ENCODE measurements at places on chromosomes 4 and X.

DNA sequence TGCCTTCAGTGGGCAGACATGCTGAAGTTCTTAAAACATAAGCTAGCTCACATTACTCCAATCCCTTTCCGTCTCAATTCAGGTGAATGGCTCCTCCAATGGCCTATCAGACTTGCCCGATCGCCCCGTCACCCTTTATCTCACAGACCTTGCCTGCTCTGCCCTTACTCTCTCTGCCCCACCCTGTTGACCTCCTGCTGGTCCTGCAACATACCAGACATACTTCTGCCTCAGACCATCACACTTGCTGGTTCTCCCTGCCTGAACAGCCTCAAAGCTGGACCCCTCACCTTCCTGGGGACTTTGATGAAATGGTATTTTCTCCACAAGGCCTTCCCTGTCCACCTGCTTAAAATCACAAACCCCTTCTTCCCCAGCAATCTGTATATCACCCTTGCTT is 340.1 kb upstream of the NR3C2 start:
- DNase-seq = no peak

- no peak for DNase-seq
These were observed 2.2 kb upstream of the NKX1-1 start for GRCh38 chr4:1408418-1408817.

- peak; percentile 52 for DNase-seq
These were observed 26.5 kb upstream of the XIAP start for GRCh38 chrX:123833387-123833786.

GRCh38 chr4:20299515-20299914 is 47.8 kb downstream of the SLIT2 start:
- peak; percentile 7 for DNase-seq

- DNase-seq = no peak
These were observed 7.6 kb downstream of the NKX6-1 start for GRCh38 chr4:84491481-84491880.

DNA sequence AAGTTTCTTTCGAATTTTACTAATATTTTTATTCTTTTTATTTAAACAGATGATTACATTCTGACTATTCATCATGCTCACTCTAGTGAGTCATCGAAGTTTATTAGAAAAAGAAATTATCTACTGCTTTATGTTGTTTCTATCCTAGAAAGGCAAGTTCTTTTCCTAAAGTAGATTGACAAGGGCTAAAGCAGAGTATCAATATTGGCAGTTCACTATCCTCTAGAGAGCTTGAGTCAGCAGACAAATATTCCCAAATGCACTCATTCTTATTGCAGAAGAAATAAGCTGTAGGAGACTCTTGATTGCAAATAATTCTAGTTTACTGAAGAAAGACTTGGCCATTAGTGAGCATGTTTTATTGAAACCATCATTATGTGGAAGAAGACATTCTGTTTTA is 911.8 kb downstream of the CENPC start:
- DNase-seq = no peak

GRCh38 chr4:70842761-70843435 is 3.2 kb upstream of the GRSF1 start:
- no peak for DNase-seq

DNA sequence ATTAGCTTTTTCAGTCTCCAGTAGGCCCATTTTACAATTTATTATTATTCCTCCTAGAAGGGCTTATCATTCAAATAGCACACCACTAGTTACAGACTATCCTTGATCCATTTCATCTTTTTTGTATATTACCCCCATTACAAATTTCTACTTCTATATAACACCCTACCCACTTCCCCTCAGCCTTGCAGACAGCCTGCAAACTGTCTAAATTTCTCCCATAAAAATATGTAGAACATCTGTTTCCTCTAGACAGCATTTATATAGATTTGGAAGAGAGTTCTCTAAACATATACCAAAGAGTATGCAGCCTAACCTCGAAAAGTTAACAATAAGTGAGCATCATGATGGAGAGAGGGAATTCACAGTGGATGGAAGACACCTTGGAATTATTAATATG is 30.8 kb downstream of the COMMD8 start:
- DNase-seq = no peak

GRCh38 chr4:6573986-6574746 is 823 bp upstream of the MAN2B2 start:
- no peak for DNase-seq

DNA sequence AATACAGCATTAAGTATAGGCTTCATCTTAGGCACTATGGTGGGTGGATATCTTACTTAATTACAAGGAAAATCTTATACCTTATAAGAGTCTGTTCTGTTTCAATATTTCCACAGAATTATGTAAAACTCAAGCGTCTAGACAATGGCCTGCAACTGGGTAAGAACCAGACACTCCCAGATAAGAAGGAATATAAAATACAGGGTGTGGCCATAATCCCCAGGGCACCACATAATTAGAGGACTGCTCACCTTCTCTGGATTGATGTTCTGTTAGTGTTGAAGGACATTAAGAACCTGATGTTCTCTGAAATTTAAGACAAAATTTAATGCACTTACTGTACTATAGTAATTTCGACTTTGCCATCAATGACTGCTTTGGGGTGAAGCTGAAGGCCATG is 198.2 kb upstream of the ARSJ start:
- peak; percentile 27 for DNase-seq

GRCh38 chrX:130028196-130028595 is 45.8 kb downstream of the BCORL1 start:
- peak; percentile 1 for DNase-seq

- no peak for DNase-seq
These were observed 1.3 kb downstream of the SH3TC1 start for GRCh38 chr4:8200302-8200975.

DNA sequence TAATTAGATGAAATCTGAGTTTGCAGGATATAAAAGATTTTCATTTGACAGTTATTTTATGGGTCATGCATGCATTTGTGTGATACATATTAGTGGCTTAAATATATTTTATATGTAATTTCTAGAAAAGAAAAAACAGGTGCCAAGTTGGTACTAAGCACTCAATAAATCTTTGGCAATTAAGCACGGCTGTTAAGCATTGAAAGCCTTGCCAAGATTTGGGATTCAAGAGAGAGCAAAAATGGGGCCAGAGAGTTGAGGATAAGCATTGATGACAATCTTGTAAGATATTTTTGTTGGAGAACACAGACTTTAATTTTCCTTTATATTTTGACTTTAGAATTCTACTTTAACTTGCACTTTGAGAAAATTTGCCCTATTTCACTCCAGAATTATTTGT is 249.8 kb upstream of the MAD2L1 start:
- no peak for DNase-seq

DNA sequence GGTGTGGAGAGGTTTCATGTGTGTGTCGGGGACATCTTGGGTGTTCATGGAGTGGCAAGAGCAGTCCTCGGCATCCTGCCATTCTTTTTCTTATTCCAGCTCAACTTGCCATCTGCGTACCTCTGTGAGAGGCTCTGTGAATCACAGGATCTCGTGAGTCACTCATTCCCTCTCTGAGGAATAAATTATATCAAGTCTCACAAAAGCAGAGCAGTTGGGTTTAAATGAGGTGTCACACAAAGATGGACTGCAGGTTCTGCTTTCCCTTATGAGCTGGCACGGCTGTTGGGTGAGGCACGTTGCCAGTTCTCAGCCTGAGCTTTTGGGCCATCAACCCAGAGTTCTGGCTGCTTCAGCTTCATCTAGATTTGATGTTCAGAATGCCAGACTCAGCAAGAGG is 6.8 kb upstream of the OCIAD2 start:
- no peak for DNase-seq

DNA sequence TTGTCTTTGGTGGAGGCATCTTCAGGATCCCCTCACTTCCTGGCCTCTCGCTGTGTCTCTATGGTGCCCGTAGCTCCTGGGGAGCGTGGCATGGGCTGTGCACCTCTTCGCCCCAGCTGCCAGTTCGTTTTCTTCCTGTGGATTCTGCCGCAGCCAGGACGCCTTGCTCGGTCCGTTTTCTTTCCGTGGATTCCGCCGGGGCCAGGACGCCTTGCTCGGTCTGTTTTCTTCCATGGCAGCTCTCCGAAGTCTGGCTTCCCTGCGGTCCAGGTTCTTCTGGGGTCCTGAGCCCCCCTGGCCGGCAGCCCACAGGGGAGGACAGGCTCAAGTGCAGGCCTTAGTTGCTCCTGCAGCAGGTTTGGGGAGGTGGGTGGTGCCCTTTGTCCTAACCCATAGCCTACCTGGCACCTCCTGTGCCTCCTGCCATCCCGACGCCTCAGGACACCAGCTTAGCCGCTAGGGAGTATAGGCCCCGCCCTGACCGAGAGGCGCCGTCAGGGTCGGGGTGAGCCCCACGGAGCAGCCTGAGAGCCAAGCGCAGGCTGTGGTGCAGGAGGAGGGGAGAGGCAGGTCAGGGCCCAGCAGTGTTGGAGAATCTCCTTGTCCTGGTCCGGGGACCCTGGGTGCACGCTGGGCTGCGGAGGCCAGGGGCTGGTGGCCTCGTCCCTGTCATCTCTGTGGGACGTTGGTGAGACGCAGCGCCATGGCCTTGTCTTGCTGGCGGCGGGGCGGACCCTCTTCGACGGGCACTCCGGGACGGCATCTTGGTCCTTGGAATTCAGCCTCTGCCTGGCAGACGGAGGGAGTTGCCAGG is 27.1 kb downstream of the UVSSA start:
- no peak for DNase-seq

DNA sequence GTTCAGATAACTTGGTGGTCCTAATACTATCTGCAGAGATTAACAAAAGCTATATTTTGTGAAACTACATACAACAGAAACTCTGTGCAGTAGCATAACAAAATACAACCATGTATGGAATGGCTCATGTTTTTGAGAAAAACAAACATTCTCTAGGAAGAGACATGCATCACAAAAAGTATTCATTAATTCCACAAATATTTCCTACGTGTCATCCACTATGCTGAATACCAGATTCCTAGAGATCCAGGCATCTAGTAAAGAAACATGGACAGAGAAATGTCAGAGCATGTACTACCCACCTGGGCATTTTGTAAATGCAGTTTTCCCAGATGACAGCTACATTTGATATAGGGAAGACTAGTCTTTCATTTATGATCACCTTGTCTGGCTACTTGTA is 248.1 kb downstream of the OPHN1 start:
- no peak for DNase-seq

DNA sequence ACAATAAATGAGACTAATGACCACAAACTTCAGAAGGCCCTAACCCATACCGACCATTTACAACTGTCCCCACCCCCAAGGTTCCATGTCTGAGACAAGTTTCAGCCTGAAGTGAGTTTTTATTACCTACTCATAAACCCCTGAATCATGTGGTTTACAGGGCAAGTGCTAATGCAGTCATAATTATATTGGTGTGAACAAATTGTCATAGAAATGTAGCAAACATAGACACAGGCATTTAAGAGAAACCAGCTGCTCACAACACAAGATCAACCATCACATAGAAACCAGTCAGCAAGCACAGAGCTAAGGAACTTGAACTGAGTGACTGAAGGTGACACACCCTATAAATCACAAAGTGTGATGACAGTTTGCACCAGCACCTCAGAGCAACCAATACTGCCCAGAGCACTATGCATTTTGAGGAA is 173.8 kb upstream of the MID1 start:
- DNase-seq = no peak

- no peak for DNase-seq
These were observed 65.4 kb upstream of the ENPP6 start for GRCh38 chr4:184282895-184283654.

DNA sequence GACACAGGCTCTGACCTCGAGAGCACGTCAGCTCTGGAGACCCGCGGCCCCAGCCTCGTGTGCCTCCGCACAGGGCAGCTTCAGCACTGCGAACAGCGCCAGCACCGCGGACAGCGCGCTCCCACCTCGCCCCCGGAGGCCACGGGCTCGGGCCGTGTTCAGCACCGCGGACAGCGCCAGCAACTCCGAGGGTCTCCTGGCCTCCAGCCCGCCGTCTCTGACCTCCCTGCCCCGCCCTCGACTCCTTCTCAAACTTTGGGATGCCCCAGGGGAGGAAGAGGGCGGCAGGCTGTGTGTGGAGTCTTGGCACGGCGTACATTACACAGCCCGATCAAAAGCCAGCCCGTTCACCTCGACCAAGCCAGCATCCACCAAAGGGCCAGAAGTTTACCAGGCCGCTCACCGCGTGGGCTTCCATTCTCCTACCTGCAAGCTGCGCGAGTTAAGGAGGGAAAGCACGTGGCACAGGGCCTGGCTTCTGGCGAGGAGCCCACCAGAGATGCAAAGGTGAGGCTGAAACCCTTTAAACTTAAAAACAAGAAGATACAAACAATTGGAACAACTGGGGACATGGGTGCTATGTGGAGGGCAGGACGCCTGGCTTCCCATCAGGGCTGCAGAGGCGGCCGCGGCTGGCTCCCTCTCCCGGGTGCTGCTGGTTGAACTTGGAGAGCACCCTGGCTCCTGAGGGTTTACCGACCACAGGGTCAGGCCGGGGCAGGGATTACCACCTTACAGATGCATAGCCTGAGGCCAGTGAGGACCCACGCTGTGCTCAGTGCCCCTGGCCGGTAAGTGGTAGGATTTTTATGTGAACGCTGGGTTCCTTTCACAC is 4.5 kb upstream of the NKX1-1 start:
- DNase-seq = peak; percentile 14

DNA sequence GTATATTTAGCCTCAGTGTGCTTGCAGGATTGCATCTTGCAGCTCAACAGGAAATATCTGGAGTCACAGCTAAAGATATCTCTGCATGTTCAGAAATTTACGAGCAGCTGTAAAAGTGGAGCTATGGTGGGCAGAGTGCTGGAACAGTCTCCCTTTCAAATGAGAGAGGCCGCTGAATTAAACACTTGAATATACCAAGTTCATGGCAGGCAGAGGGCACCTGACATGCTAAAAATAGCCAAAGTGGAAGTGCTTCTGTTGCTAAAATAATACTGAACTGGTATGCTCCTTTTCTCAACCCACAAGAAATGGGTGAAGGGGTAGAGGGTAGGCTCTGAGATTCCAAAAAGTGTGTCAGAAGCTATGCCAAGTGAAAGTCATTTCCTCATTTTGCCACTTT is 98.1 kb downstream of the MGST2 start:
- DNase-seq = no peak

DNA sequence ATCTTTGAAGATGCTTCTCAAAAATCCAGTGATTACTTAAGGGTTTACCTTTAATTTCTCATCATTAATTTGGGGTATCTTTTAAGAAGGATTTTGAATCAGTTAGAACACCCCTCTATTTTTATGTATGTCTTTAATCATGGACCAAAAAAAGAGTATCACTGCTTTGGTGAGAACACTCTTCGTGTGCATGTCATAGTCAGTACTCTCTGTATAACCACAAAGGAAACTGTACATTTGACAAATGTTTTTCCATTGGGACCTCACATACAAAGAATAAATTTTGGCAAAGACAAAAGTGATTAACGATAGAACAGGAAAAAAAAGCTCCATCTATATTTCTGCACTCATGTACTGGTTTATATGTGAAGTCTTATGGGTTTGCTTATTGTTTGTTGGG is 31.3 kb downstream of the FAM241A start:
- no peak for DNase-seq

- DNase-seq = no peak
These were observed 203.9 kb upstream of the GRID2 start for GRCh38 chr4:92099861-92100260.

Data from LoVo (cell line).